Stimulated activated CD8-positive, alpha-beta memory T cell treated with anti-CD3 and anti-CD28 coated beads, Interleukin-4, amount 100 ng/mL, for 1 hour (primary cell): ENCODE measurements at places on chromosomes 12 and 14.

- no peak for DNase-seq
Observed at GRCh38 chr12:29883525-29883924, 99.8 kb upstream of the TMTC1 start.

GRCh38 chr12:90978117-90978770, 23.3 kb upstream of the CCER1 start:
- no peak for DNase-seq

GRCh38 chr12:87870493-87871460, 158.4 kb downstream of the C12orf50 start:
- no peak for DNase-seq

DNA sequence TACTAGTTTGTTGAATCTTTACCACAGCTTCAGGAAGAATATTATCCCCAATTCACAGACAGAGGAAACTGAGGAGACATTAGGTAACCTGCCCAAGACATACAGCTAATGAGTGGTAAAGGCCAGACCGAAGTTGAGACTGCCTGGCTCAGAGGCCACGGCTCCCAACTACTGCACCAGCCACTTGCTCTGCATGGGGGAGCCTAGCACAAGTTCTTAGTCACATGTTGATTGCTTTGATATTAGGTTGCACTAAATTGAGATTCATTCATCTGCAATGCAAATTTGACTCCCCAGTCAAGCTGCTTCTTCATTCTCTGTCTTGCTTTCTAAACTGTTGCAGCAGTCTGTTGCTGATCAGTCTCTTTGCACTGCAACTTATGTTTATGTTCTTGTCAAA, 25.9 kb upstream of the POLR3B start:
- DNase-seq: no peak

GRCh38 chr12:123083661-123084571, 67.0 kb downstream of the PITPNM2 start:
- no peak for DNase-seq

- no peak for DNase-seq
Observed at GRCh38 chr14:100649173-100649519, 61.9 kb upstream of the BEGAIN start.

DNA sequence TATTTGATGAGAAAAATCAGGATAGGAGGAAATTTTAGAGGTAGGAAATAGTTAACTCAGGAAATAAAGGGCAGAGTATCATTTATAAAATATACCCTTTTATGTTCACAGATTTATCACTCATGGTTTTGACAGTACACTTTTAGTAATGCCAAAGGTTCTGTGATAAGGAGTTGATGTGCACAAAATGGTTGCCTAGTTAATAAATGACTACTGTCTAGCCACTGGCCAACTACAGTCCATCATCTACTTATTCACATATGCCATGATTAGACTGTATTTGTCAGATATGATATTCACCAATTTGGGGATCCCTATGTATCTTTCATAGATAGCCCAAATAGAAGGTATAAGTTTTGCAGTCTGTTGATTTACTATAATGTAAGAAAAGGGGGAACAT, 19.2 kb upstream of the GXYLT1 start:
- no peak for DNase-seq

GRCh38 chr12:22285846-22286245, 48.7 kb downstream of the ST8SIA1 start:
- DNase-seq: no peak
